Central memory CD8-positive, alpha-beta T cell (primary cell): ENCODE measurements at places on chromosomes 11 and 22.

- DNase-seq: no peak
These were observed 784 bp downstream of the SULT4A1 start for GRCh38 chr22:43861529-43861928.

- no peak for DNase-seq
These were observed 25.0 kb downstream of the SWAP70 start for GRCh38 chr11:9688716-9689511.

GRCh38 chr22:47036936-47037485 is 274.6 kb downstream of the TBC1D22A start:
- DNase-seq: no peak

- DNase-seq: no peak
These were observed 22.6 kb downstream of the MOV10L1 start for GRCh38 chr22:50112151-50113118.

GRCh38 chr22:25536589-25536988 is 27.9 kb upstream of the GRK3 start:
- DNase-seq: no peak

GRCh38 chr11:19320827-19321226 is 80.1 kb upstream of the E2F8 start:
- no peak for DNase-seq

DNA sequence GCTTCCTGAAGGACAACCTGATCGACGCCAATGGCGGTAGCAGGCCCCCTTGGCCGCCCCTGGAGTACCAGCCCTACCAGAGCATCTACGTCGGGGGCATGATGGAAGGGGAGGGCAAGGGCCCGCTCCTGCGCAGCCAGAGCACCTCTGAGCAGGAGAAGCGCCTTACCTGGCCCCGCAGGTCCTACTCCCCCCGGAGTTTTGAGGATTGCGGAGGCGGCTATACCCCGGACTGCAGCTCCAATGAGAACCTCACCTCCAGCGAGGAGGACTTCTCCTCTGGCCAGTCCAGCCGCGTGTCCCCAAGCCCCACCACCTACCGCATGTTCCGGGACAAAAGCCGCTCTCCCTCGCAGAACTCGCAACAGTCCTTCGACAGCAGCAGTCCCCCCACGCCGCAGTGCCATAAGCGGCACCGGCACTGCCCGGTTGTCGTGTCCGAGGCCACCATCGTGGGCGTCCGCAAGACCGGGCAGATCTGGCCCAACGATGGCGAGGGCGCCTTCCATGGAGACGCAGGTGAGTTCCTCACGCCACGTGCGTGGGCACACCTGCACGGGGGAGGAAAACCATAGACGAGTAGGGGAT is 1.5 kb downstream of the BCR start:
- no peak for DNase-seq
